ENCODE measurements at places on chromosomes 13 and 19. TPM values are rescaled to one million over a fixed set of nuclear protein-coding genes. Genes with fewer than 3 reads are reported as not detected.

The TEX101 gene
- total RNA-seq = not detected

The WDR88 gene
- not detected for total RNA-seq

The POU2F2 gene
- 0.17 TPM for total RNA-seq

The CAPN12 gene
- 0.15 TPM for total RNA-seq

The KIRREL2 gene
- not detected for total RNA-seq

The MCEMP1 gene
- total RNA-seq = not detected
